ENCODE measurements at places on chromosomes 2 and 18.

DNA sequence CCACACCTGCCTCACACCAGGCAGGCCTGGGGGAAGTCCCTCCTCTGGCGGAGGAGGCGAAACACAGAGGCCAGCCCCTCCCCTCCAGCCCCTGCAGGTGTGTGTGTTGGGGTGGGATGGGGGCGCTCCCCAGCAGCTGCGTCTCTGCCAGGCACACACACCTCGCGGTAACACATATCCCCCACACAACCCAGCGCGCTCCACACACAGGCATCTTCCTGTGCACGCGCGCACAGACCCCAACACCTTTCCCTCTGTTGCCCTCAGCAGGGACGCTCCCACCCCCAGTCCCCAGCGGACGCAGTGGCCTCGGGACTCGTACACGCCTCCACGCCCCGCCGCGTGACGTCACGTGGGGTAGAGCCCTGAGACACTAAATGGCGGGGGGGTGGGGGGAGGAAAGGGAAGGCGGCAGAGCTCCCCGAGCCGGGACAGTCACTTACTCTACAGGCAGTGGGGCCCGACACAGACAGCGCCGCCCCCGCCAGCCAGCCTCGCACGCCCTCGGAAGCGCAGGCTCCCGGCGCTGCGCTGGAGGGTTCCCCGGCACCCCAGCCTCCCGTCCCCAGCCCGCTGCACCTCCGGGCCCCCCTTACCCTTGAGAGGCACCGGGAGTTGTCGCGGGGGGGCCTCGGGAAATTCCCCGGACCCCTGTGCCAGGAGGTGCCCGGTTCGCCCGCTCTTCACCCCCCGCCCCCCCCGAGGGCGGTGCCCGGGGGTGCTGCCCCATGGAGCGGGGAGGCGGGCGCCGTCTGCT is at the start of gene WNT10A:
Gene WNT10A, plus strand, starts transcription at position 751 of the 757 bp plus-strand sequence. CDS start 144 bp downstream, outside the sequence.
- peak; percentile 67 for DNase-seq

- no peak for DNase-seq
Observed at GRCh38 chr2:72988726-72989273, 71.5 kb downstream of the EMX1 start.

GRCh38 chr2:159145745-159146354 is 140.7 kb downstream of the WDSUB1 start:
- no peak for DNase-seq

DNA sequence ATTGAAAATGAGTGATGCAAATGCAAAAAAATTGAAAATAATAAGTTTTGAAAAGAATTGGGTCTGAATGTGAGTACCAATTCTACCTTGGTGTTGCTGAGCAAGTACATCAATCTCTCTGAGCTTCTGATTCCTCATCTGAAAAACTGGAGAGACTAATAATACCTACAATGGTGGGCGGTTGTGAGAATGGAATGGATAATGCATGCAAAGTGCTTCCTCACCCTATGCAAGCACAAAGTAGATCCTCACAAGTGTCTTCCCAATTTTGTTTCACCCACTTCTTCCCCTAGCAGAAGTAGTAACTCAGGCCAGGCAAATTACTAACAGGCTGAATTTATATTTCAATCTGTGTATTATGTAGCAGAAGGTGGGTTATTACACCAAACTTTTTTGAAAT is 191.7 kb upstream of the PIK3C3 start:
- no peak for DNase-seq

GRCh38 chr18:62420513-62421209 is 95.6 kb downstream of the TNFRSF11A start:
- DNase-seq = peak; percentile 29

DNA sequence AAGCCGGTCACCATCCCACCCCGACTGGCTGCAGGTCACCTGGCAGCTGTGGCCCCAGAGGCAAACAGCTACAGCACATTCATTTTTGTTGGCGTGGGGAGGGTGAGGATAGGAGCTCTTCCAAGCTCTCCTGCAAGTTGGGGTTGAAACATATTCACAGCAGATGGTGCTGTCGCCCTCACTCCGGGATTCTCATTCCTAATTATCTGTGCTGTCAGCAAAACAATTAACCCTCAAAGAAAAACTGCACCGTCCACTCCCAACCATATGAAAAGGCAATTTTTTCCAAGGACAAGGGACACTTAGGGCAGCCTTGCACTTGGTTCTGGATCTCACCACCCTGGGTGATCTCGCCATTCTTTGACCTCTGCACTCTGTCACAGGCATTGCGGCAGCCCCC is 68.6 kb downstream of the ZBTB7C start:
- no peak for DNase-seq
